ENCODE measurements at places on chromosomes 13 and 19.

DNA sequence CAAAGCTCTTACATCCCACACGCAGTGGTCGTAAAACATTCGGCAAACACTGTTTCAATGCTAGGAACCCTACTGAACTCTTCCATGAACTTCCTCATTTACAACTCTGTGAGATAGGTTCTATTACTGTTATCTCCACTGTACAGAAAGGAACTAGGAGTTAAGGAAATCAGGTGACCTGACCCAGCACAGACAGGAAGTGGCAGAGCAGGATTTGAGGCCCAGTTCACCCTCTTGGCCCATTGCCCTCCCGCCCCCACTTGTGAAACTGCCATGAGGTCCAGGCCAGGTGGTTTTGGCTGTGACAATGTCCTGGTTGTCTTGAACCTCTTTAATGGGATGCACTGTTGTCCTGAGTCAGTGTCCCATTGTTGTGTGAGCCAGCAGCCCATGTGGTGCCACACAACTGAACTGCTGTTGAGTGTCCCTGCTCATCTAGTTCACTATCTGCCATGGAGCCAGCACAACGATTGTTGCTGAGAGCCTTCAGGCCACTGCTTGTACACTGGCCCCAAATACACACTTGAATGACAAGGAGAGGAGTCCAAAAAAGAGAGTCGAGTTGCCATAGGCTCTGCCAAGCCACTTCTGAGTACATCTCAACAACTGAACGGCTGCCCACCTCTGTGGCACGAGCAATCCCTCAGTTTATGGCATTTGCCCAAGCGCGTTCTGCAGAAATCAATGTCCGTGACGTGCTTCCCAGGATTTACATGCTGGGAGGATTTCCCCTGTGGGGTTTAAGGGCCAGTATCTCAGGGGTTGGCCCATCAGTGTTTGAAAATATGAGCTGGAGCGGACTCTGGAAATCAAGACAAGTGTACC, 484.6 kb downstream of the TSHZ3 start:
- DNase-seq, result no peak

GRCh38 chr13:79003989-79004898, 345.3 kb upstream of the OBI1 start:
- no peak for DNase-seq

DNA sequence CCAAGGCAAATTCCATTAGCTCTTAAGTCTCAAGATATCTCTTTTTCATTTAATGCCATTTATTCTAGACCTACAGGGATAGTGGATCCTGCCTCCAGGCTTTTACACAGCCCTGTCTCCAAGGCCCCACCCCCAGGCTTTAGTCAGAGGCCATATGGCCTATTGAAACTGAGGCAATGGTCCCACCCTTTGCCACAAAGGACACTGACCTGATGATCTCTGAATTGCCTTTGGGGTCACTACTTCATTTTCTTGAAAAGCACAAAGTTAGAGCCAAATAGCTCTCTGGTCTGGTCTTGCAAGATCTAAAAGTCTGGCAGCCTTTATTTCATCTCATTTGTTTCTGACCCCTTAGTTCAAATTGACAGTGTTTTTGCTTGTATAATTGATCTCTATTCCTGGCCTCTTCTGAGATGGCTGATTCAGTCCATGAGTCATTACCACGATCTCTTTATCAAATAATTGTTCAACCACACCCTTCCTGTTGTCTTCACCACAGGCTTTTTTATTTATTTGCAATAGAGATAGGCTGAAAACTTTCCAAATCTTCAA, 209.8 kb downstream of the FGF14 start:
- no peak for DNase-seq

DNA sequence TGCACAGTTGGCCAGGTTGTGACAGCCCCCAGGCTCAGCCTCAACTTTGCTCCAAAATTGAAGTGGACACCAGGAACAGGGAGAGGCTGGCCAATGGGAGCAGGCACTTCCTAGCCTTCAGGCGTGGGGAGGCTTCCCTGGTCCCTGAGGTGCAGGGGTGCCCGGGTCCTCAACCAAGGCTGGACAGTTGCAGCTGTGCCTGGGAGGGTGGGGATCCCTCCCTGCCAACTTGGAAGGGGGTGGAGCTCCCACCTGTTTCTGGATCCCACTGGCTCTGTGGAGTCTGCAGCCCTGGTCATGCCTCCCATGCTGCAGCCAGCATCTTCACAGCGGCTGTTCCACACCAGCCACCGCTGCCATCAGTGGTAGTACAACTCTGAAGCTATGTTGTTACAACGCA, 502.8 kb upstream of the SLITRK5 start:
- no peak for DNase-seq

Measured in NCI-H774 (cell line).